ENCODE measurements at places on chromosomes 12 and 14.

DNA sequence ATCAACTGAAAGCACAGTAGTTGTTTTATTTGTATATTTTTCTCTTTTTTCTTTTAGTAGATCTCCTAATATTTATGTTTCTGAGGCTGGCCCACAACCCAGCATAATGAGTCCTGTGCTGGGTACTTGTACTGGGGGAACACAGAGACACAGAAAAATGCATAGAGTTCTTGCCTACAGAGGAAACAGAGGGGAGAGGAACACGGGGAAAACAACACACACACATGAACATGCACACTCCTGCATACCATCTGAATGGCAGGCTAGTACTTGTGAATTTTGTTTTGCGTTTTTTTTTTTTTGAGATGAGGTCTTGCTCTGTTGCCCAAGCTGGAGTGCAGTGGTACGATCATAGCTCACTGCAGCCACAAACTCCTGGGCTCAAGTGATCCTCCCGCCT is 21.3 kb downstream of the PITPNM2 start:
- no peak for DNase-seq

- no peak for DNase-seq
Observed at GRCh38 chr14:34220921-34221320, 241.1 kb downstream of the SPTSSA start.

DNA sequence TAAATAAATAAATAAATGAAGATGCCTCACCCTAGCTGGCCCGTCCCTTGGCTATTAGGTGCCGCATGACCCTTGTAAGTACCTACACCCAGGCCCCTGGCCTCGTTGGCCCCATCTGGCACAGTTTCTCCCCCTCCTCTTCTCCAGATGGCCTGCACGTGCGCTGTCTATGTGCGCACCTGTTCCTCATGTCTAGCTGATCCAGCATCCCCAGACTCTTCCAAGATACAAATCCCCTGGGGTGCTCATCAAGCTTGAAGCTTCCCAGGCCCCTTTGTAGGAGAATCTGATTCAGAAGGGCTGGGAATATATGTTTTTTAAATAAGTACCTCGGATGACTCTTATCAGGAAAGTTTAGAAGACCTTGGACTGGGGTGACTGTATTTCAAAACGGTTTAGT is 133.3 kb downstream of the CHST11 start:
- no peak for DNase-seq

- DNase-seq, result peak; percentile 57
Observed at GRCh38 chr12:12032851-12033797, 37.6 kb upstream of the BCL2L14 start.

- no peak for DNase-seq
Observed at GRCh38 chr12:49730050-49730449, 11.3 kb upstream of the TMBIM6 start.

- no peak for DNase-seq
Observed at GRCh38 chr14:65738339-65738738, 325.8 kb downstream of the FUT8 start.

All from erythroblast (primary cell).